Activated CD4-positive, alpha-beta memory T cell treated with anti-CD3 and anti-CD28 coated beads for 36 hours (primary cell): ENCODE measurements at places on chromosomes 12 and 14. TPM values are rescaled to one million over a fixed set of nuclear protein-coding genes. Genes with fewer than 3 reads are reported as not detected.

CCDC197 gene
- total RNA-seq: 0.44 TPM

RILPL1 gene
- 4.8 TPM for total RNA-seq

E2F7 gene
- total RNA-seq: 6.0 TPM

MUCL1 gene
- not detected for total RNA-seq

- no peak for DNase-seq
- H3K4me3 ChIP-seq: no peak overlapping the region
- H3K27me3 ChIP-seq: no peaks in the 10 kb centered on the region
- H3K4me1 ChIP-seq: peaks cover 87% of the 10 kb centered on the region
These were observed 88.1 kb downstream of the PPP2R5C start for GRCh38 chr14:101849640-101850039.

DNA sequence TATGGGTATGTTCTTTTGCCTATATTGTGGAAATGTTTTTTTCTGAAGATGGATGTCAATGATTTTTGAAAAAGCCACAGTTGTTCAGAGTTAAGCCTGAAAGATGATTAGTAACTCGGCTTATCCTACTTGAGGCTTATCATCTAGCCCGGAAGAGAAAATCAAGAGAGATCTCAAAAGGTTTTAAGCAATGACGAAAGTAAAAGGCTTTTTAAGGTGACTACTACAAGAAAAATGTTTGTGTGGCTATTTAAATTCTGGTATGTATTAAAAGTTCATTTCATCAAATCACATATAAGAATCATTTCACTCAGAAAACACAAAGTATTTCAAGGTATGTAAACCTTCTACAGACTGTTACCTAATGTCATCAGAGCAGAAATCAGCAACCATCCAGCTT, 40.2 kb downstream of the HEATR5A start:
- peaks cover 6% of the 10 kb centered on the region for H3K4me1 ChIP-seq
- H3K4me3 ChIP-seq: no peak overlapping the region
- H3K27ac ChIP-seq: no peak overlapping the region
- DNase-seq: no peak

DNA sequence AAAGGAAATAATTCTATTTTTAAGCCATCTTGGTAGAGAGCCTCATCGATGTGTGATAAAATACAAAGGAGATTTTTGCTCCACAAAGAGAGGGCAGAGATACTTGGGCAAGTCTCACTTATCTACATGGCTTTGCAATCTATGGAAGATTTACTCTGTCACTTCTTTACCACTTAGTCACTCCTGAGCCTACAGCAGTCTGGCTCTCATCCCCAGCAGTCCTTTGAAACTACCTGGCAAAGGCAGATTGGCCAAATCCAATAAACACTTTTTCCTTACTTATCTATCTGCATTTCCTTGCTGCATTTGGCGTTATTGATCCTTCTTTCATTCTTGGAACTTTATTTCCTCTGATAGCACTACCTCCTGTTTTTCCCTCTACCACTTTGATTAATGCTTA, 170.0 kb downstream of the TRHDE start:
- H3K4me1 ChIP-seq: no peaks in the 10 kb centered on the region
- DNase-seq: no peak
- H3K36me3 ChIP-seq: no peaks in the 10 kb centered on the region
- H3K27ac ChIP-seq: no peak overlapping the region
- H3K27me3 ChIP-seq: no peaks in the 10 kb centered on the region
- H3K4me3 ChIP-seq: no peak overlapping the region
